Epithelial cell of alveolus of lung (primary cell): ENCODE measurements at places on chromosomes 7 and 10. TPM values are rescaled to one million over a fixed set of nuclear protein-coding genes. Genes with fewer than 3 reads are reported as not detected.

The EPHA1 gene
- 0.32 and 0.91 TPM in 2 replicates for total RNA-seq

The IL15RA gene
- total RNA-seq: 9.4 and 18.6 TPM in 2 replicates

The CARD11 gene
- total RNA-seq: 0.16 and 6.9 TPM in 2 replicates

The CTTNBP2 gene
- total RNA-seq: 7.4 and 7.6 TPM in 2 replicates

The PLPP4 gene
- 4.3 TPM in 1 of 2 replicates, not detected in the other for total RNA-seq

The HEPACAM2 gene
- total RNA-seq: not detected in 2 replicates

The HDAC9 gene
- total RNA-seq: 1.3 TPM in 1 of 2 replicates, not detected in the other

The UCMA gene
- total RNA-seq: not detected in 2 replicates

The DYNC1I1 gene
- 0.13 TPM in 1 of 2 replicates, not detected in the other for total RNA-seq

The COL13A1 gene
- total RNA-seq: 3.7 and 22.6 TPM in 2 replicates

The HOGA1 gene
- 0.13 and 0.48 TPM in 2 replicates for total RNA-seq

The SH2B2 gene
- total RNA-seq: 1.1 and 7.0 TPM in 2 replicates

The HOXA2 gene
- total RNA-seq: 2.8 and 3.3 TPM in 2 replicates

The PON3 gene
- total RNA-seq: 0.13 TPM in 1 of 2 replicates, not detected in the other

The C10orf105 gene
- total RNA-seq: not detected in 2 replicates

The IQUB gene
- 0.13 and 0.24 TPM in 2 replicates for total RNA-seq

The DLX5 gene
- total RNA-seq: 0.13 TPM in 1 of 2 replicates, not detected in the other

The TMEM229A gene
- total RNA-seq: under 0.01 and 1.4 TPM in 2 replicates

The ADAMTS14 gene
- total RNA-seq: 0.08 and 0.39 TPM in 2 replicates

The PDCD4 gene
- 19.7 and 41.0 TPM in 2 replicates for total RNA-seq

The ZNF853 gene
- total RNA-seq: 5.8 and 6.5 TPM in 2 replicates

The HIP1 gene
- total RNA-seq: 14.8 and 16.5 TPM in 2 replicates

The APBB1IP gene
- under 0.01 TPM in 1 of 2 replicates, not detected in the other for total RNA-seq

The MEOX2 gene
- 0.13 and 59.3 TPM in 2 replicates for total RNA-seq

The CRYGN gene
- not detected in 2 replicates for total RNA-seq

The HHEX gene
- total RNA-seq: 11.0 and 19.4 TPM in 2 replicates

The ZNF804B gene
- total RNA-seq: not detected in 2 replicates

The CISD1 gene
- total RNA-seq: 16.8 and 35.0 TPM in 2 replicates

The ARHGEF35 gene
- 0.16 and 1.2 TPM in 2 replicates for total RNA-seq

The NKX1-2 gene
- total RNA-seq: 0.26 TPM in 1 of 2 replicates, not detected in the other

The PWWP2B gene
- total RNA-seq: 6.0 and 7.4 TPM in 2 replicates

The ZNF25 gene
- total RNA-seq: 8.4 and 9.3 TPM in 2 replicates

The LIPF gene
- total RNA-seq: not detected in 2 replicates

The C10orf62 gene
- total RNA-seq: not detected in 2 replicates

The INHBA gene
- total RNA-seq: 4.0 and 53.8 TPM in 2 replicates

The MMP21 gene
- total RNA-seq: 0.08 TPM in 1 of 2 replicates, not detected in the other

The AGAP5 gene
- 0.13 and 4.4 TPM in 2 replicates for total RNA-seq

The SAMD9L gene
- 1.0 and 6.6 TPM in 2 replicates for total RNA-seq

The RTKN2 gene
- total RNA-seq: 1.7 and 2.7 TPM in 2 replicates

The GSDME gene
- 6.5 and 49.5 TPM in 2 replicates for total RNA-seq

The ZNF33A gene
- total RNA-seq: 5.2 and 27.0 TPM in 2 replicates

The OR2A12 gene
- total RNA-seq: not detected in 2 replicates

The MUC12 gene
- 3.0 TPM in 1 of 2 replicates, not detected in the other for total RNA-seq

The ZPBP gene
- total RNA-seq: not detected in 2 replicates

The FAM237B gene
- total RNA-seq: not detected in 2 replicates

The KIF11 gene
- 13.1 and 23.1 TPM in 2 replicates for total RNA-seq

The CALD1 gene
- total RNA-seq: 149 and 265 TPM in 2 replicates

The FFAR4 gene
- total RNA-seq: not detected in 2 replicates

The OR9A2 gene
- total RNA-seq: not detected in 2 replicates

The PIP gene
- total RNA-seq: not detected in 2 replicates

The FGFBP3 gene
- total RNA-seq: 0.52 and 2.2 TPM in 2 replicates

The CYP26A1 gene
- not detected in 2 replicates for total RNA-seq

The TBXAS1 gene
- 5.3 and 6.1 TPM in 2 replicates for total RNA-seq

The SLC18A3 gene
- total RNA-seq: not detected in 2 replicates

The MAPK8 gene
- total RNA-seq: 34.7 and 44.9 TPM in 2 replicates

The GPR158 gene
- total RNA-seq: under 0.01 and 0.40 TPM in 2 replicates

The PLAC9 gene
- total RNA-seq: 13.4 and 14.5 TPM in 2 replicates

The ANKRD61 gene
- total RNA-seq: 0.08 and 0.39 TPM in 2 replicates

The GRID2IP gene
- total RNA-seq: 0.08 TPM in 1 of 2 replicates, not detected in the other
